Muscle of arm (tissue), 14 donors: ENCODE measurements at places on chromosomes 6 and 20. TPM values are rescaled to one million over a fixed set of nuclear protein-coding genes. Genes with fewer than 3 reads are reported as not detected.

The OR2J1 gene
- polyA plus RNA-seq: not detected

The DYNLT2 gene
- polyA plus RNA-seq: 3.1 TPM

The TPX2 gene
- 29.6 TPM for polyA plus RNA-seq

The RSPH4A gene
- not detected for polyA plus RNA-seq

The GCLC gene
- polyA plus RNA-seq: 10.2 TPM

- DNase-seq: no peak
Measured at GRCh38 chr6:20024316-20024673, 187.1 kb downstream of the ID4 start.

DNA sequence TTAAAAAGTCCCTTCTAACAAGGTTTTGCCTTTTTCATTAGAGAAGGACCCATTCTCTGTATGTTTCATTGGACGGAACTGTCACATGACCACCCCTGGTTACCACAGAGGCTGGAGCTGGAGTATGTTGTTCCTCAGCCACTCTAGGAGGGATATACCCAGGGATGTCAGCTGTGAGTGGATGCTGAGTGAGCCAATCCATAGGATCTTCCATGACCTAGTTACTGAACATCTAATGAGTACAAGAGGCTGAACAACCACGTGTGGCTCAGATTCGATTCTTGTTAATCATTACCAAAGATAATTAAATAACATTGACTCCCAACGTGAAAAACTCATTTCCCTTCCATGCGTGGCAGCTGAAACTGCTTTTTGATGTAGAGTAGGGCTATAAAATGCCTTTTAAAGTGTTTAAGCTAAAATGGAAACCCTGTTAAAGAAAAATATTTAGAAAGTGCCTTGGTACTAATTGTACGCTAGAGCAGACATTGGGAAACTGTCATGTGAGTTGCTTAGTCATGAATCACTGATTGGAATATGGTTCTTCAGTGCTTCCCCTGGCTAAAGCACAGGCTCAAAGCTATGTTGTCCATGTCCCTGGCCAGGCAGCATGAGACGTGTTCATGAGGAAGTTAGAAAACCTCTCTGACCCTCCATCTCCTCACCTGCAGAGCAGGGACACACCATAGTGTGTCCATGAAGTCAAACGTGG, 256.1 kb downstream of the ZNF217 start:
- DNase-seq: no peak

GRCh38 chr6:28553986-28554881, 28.6 kb downstream of the GPX5 start:
- no peak for DNase-seq

DNA sequence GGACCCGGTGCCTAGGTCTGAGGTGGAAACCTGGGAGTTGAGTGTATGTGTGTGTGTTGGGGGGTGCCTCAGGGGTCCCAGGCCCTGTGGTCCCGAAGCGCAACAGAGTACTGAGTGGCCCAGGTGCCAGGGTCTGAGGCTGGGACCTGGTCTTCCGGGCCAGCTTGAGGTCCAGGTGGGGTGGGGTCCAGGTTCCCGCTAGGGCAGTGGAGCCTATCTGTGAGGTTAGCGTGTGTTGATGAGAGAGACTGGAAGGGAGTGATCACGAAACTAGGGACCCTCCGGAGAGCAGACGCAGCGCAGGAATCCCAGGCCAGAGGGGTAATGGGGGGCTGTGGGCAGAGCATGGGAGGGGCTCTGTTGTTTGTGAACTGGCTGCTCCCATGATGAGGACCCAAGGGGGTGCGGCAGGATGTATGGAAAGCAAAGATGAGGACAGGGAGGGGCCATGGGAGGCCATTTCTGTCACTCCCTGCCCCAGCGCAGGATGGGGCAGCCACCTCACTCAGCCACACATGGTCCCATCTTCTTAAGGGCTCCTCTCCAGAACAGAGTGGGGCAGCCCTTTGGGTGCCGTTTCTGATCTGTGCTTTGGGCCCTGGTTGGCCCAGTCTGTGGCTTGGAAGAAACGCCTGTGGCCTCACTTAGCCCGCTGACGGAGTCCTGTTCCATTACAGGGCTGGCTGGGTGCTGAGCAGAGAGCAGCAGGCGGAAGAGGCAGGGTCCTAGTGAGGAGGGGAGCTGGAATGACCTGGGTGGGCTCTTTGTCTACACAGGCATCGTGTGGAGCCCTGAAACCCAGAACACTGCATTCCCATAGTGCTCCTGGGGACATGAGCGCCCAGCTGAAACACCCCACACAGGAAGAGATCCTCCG, 872 bp downstream of the HSPA12B start:
- no peak for DNase-seq

DNA sequence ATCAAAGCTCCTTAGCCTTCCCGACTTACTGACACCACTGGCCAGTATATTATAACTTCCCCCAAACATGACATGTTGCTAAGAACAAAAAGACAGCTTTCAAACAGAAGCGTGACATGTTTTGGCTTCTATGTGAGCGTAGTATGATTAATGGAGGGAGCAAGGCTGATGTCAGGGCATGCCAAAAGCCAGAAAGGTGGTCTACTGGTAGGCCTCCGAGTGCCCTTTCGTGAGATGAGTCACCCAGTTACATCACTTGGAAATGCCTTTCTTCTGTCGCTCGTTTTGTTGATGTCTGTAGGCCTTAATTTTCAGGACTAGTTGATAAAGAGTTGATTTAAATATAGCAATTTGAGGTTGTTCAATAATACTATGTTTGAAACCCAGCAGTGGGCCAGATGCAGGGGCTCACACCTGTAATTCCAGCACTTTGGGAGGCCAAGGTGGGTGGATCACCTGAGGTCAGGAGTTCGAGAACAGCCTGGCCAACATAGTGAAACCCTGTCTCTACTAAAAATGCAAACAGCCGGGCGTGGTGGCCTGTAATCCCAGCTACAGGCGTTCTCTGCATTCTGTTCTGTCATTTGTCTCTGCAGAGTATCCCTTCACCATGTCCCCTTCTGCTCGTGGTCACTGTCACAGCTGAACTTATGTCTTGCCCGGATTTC, 53.3 kb downstream of the CNKSR3 start:
- DNase-seq: no peak

GRCh38 chr20:258269-258858, 840 bp downstream of the DEFB132 start:
- no peak for DNase-seq

DNA sequence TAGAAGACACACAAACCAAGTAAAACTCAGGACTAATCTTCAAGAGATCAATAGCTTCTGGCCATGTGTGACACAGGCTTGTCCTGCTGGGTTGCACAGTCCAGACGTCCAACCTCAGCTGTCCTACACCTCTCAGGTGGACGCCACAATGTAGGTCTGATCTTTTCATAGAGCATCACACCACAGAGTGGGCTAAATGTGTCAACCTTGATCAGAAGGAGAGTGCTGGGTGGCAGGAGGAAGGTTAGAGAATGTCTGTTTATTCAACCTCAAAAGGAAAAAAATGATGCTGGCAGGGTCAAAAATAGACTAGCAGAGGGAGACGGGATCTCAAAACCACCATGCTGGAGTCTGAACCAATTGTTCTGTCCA, 41.7 kb downstream of the GFOD1 start:
- DNase-seq: no peak

DNA sequence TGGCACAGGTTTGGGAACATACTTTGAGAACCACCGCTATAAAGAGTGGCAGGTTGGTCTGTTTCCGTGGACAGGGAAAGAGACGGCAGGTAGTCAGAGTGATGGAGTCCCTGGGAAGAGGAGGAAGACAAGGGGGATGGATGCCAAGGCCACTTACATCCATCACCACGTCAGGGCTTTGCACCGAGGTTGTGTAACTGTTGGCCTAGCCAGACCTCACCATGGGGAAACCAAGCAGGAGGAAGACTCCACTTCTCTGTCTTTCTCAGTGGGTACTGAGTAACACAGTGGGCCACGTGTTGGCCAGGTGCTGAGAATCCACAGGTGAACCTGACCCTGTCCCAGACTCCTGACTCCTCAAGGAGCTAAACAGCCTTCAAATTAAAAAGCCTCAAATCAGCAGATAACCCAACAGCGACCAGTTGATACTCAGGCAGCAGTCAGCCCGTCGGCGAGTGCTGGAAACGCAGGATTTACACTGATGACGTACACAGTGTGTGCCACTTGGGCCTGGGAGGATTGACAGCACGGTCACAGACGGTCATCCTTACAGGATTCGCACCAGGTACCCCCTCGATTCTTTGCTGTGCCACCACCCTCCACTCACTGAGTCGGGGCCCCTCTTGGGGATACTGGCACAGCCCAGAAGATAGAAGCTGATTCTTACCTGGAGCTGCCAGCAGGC, 134.6 kb upstream of the SNX9 start:
- DNase-seq: no peak

- no peak for DNase-seq
Measured at GRCh38 chr6:39092124-39092523, 22.9 kb downstream of the SAYSD1 start.
